ENCODE measurements at places on chromosomes 5 and 9.

DNA sequence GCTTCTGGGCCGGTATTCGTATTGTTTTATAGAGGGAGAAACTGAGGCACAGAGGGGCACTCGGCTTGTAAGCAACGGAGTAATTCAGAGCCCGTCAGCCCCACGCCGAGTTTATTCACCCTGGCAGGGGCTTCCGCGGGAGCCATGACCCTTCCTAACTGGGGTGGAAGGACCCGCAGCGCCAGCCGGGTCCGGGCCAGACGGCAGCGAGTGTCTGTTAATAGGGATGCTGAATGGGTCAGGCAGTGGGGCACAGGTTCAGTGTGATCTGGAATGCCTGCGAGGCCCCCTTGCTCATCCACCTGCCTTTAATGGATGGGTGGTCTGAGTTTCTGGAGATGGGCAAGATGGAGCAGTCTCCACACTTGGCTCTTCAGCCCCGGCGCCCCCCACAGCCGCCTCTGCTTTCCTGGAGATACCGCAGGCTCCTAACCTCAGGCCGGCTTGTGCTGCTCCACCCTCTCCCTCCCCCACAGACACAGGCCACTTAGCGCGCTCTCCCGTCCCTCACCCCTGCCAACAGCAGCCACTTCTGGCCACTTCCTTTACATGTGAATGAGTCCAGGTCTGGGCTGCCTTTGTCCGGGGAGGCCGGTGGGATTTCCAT is 147.1 kb downstream of the ERCC6L2 start:
- DNase-seq: peak; percentile 34

- no peak for DNase-seq
These were observed 218.6 kb downstream of the SEMA6A start for GRCh38 chr5:116355819-116356601.

DNA sequence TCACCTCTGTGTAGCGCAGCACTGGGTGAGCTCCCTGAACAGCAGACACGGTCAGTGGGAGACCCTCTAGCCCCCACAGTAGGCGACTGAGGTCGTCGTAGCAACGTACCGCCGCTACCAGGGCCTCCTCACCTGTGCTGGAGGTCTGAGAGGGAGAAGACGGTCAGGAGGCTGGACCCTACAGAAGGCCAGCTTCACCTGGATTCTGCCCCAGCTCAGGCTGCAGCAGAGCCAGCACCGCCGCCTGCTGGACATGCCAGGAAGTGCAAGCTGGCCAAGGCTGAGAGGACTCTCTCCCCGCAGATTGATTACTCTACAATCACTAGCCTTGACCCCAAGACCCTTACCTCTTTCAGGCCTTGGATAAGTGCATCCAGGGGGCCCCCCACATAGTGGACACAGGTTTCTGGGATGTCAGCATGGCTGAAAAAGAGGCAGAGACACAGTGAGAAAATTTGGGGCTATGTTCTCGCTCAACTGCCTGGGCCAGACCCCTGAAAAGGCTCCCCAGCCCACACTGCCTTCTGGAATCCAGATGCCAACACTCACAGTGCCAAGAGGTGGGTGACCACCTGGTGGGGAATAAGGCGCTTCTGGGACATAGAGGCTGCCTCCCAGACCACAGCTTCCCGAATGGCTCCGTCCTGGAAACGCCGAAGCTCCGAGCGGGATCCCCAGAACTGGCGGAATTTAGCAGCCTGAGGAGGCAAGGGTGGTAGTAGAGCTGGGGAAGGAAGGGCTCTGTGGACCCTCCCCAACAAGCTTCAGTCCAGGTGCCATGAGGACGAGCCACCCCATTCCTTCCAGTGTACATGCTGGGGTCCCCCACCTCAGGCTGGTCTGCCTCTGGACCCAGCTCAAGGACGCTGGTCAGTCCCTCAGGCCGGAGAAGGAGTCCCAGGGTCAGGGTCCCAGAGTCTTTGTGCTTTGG is 6.9 kb downstream of the NOL6 start:
- DNase-seq: peak; percentile 59

DNA sequence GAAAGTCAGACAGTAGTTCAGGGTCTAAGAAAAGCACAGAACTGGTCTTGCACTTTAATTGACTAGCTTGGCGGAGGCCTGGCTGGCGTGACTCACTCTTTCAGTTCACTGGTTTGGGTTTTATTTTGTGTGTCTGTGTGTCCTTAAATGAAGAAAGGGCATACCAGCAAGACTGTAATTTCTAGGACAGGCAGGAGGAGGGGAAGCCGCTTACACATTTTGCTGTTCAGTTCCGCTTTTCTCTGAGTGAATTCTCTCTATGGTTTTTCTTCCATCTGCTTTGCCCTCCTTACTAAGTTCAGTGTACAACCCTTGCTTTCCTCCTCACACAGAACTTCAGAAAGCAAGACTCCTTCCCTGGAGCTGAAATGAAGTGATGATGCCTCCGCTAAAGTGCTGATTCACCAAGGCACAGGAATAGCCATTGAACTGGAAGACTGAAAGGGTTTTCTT is 150.8 kb downstream of the MEF2C start:
- DNase-seq: peak; percentile 45

DNA sequence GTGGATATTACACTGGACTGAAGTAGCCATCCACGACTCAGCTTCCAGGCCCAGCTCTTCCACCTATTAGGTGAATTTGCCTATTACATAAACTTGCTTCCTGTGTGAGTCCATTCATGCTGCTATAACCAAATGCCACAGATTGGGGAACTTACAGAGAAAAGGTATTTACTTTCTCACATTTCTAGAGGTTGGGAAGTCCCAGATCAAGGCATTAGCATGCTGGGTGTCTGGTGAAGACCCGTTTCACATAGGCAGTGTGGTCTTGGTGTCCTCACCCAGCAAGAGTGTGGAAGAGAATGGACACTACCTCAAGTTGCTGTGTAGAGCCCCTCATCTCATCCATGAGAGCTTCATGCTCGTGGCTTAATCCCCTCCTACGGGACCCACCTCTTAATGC is 282.6 kb downstream of the IRX1 start:
- DNase-seq: no peak

DNA sequence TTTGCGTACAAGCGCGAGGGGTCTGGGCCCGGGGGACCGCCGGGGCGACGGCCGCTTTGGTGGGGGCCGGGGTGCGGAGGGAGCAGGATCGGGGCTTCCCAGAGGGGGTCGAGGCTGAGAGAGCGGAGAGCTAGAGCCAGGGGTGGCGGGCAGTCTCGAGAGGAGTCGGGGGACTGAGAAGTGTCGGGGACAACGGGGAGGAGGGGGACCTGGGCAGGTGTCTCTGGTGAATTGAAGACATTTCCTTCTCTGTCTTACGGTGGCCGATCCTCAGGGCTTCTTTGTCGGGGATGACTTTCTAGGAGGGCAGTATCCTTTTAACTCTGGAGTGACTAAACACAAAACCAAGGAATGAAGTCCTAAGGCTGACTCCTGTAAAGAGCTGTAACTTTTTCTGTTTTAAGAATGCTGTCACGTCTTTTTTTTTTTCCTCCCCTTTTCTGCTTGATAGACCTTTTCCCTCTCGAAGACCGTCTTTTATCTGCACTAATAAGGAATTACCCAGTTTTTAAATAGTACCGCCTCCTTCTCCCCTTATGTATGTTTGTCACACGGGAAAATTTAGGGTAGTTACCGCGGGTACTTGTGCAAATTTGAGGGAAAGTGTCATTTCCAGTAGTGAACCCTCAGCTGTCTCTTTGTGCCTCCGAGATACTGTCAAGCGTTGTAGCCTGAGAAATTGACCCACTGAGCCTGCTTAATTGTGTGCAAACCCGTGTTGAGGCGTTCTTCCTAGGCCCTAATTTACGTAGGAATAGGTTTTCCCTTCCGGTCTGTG is 822 bp downstream of the DENND4C start:
- DNase-seq: no peak

DNA sequence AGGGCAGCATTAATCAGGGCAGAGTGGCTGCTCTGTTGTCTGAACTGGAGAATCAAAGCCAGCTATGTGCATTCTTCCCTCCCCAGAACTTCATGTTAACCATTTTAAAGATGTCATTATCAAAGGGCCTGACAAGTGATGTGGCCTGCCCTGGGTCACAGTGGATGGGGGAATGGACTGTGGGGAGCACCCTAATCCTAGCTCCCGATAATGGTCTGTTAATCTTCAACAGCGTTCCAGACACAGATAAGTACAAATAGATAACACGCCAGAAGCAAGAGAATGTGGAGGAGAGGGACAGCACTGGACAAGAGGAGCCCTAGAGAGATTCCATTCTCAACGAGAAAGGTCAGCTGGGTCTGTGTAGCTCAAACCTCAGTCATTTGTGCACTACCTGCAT is 77.5 kb downstream of the DPYSL3 start:
- DNase-seq: no peak

- peak; percentile 15 for DNase-seq
These were observed 77.1 kb upstream of the STXBP1 start for GRCh38 chr9:127534931-127535330.

DNA sequence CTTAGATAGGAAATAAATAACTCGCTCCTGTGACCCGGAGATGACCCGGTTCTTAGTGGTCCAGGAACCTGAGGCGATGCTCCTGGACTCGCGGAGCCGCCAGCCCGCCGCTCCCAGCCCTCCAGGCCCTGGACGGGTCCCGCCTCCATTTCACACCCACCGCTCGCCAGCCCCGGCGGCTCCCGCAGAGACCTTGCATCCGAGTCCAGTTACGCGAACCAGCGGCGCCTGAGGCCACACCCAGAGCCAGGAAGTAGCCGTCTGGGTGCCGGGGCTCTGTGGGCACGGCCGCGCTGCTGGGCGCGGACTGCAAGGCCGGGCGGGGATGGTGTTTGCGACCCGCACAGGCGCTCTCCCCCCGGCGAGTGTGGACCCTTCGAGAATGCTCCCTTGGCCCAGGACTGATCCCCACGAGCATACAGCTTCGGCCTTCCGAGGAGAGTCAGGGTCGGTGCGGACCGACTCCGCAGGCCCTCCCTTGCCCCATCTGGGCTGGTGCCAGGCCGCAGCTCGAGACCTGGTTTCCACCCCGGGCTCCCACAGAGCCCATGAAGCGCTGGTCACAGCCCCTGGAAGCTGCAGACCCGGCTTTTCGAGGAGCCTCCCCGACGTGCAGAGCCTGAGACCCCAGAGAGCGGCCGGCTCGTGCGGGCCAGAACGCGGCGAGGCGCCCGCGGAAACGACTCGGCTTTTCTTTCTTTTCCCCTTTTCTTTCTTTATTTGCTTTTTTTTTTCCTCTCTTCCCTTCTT is 5.2 kb upstream of the BARX1 start:
- DNase-seq: no peak

DNA sequence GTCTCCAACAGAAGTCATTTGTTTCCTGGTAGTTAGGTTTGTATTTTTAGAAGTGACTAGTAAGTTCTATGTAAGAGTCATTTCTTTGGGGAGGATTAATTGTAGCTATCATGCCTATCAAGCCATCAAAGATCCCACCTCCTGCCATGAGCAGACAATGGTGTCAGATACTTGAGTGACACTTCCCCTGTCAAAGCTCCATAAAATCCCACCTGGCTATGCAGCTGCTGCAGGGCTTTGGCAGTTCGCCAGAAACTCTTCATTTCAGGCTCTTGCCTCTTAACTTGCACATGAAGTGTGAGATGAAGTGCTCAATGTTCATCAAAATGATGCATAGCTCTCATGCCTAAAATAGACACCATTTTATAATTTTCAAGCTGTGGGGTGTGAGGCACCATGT is 312.1 kb downstream of the CDH12 start:
- DNase-seq: no peak

DNA sequence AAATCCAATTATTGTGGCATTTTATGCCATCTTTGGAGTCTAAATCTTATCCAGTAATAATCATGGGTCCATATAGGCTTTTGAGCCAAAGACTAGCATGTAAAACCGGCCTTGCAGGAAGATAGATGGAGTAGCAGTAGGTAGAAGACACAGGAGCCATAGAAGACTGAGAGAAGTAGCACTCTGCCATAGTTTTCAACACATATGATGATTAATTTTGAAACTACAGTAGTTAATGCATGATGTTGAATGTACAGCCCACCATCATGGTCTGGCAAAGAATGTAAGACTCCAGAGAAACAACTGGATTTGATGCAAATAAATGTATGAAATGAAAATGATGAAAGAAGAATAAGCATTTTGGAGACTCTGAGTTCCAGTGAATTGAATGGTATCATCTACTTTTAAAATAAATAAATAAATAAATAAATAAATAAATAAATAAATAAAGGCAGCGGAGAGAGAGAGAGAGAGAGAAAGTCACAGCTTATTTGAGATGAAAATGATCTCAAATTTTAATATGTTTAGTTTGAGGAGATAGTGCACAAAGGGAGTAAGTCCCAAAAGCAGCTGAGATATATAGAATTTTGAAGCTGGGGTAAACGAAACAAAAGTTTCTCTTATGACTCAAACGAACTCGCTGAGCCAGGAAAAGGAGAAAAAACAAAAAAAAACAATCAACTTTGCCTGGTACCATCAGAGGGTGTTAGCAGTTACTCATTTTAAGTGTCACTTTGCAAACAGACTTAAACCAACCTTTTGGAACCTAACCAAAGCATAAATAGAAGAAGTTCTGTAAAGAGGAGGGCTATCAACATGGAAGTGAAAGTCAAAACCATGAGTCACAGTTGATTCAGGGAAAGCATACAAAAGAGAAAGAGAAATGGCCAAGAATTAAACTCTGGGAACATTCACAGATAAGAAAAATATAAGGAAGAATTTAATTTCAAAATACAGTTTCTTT is 388.7 kb downstream of the CETN3 start:
- DNase-seq: no peak

DNA sequence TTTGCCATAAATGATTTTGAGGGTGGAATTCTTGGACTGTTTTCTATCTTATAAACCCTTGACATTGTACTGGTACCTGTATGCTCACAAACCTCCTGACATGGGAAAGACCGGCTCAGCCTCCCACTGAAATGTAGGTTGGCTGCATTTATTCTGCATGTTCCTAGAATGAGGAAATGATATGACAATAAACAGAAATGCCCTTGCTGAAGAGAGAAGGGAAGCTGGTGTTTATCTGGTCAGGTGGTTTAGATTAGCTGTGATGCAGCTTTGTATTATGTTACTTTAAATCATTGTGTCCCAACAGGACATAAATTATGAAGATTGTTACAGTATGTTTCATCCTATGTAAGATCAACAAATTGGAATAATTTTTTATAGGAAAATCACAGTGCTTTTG is 23.1 kb upstream of the CATSPER3 start:
- no peak for DNase-seq

- DNase-seq: no peak
These were observed 19.1 kb upstream of the FRMD3 start for GRCh38 chr9:83557317-83557716.

DNA sequence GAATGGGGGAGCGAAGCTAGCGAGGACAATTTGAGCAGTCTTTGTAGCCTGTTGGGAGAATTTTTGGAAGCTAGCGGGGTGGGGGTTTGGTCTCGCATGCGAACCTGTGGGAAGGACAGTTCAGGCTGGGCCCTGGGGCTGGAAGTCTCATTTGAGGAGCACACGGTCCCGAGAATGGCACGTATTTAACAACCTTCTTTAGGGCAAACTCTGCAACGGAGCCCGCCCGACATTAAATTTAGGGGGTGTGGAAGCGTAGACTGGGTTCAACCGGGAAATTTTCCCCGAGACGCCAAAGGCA is 35.2 kb upstream of the NFIB start:
- no peak for DNase-seq

GRCh38 chr9:90024409-90024808 is 419.6 kb downstream of the GADD45G start:
- no peak for DNase-seq

All from heart left ventricle (tissue), 16 donors.